HCEC 1CT (cell line): ENCODE measurements at places on chromosomes 4 and X.

DNA sequence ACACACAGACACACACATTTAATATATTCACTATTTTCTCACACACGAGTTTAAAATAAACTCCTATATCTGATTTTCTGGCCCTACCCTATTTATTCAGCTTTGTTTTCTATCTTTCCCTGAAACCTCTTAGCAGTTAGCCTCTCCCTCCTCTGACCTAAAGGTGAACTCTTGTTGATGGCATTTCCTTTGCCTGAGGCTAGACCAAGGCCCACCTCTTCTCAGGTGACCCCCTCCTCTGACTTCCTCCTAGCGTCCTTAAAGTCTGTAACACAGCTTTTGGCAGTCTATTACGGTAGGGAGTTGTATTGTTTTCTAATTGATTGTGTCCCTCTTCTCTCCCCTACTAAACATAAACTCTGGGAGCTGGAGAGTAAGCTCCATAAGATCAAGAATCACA lies 1.7 kb upstream of the SRPX2 start:
- DNase-seq: no peak

- peak; percentile 65 for DNase-seq
Observed at GRCh38 chr4:1872870-1873269, 1.7 kb downstream of the NSD2 start.

GRCh38 chr4:179465131-179465797 lies 2023.0 kb upstream of the AGA start:
- no peak for DNase-seq

DNA sequence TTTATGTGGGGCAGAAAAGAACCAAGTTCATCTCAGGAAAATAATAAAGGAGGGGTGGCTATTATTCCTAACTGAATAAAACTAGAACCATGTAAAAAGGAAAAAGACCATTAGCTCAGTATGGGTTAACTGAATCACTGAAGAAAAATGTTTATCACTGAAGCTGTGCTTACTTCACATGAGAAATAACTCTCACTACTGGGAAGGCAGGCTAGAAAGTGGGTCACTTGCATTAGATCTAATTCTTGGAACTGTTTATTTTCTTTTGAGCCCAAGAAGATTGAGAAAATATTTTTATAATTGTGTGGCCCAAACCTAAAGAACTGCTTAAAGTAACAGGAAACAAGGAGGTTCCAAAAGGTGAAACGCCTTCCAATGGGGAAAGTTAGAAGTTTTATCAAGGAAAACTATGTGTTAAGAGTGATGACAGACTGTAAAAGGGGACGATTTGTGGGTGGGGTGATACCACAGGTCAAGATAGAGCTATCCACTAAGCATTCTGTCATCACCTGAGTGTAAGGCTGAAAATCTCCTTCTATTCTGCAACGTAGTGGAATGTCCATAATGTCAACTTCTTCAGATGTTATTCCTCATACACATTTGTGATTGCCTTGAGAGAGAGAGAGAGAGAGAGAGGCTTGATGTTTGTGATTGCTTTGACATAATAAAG lies 1083.5 kb downstream of the PCDH7 start:
- no peak for DNase-seq

DNA sequence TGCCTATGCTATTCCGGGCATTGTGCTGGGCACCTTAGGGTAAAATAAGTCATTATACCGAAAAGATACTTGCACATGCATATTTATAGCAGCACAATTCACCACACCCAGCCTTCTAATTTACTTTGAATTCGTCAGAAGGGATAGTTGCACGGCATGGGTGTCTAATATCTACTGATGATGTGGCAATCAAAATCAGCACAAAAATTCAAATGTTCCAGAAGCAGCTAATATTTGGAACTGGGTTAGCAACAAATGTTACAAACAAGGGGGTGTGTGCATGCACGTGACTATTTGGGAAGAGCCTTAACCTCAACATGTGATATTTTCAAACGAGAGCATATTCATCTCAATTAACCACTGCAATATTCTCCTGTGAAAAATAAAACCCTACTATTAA lies 79.7 kb upstream of the PRSS48 start:
- DNase-seq: no peak

DNA sequence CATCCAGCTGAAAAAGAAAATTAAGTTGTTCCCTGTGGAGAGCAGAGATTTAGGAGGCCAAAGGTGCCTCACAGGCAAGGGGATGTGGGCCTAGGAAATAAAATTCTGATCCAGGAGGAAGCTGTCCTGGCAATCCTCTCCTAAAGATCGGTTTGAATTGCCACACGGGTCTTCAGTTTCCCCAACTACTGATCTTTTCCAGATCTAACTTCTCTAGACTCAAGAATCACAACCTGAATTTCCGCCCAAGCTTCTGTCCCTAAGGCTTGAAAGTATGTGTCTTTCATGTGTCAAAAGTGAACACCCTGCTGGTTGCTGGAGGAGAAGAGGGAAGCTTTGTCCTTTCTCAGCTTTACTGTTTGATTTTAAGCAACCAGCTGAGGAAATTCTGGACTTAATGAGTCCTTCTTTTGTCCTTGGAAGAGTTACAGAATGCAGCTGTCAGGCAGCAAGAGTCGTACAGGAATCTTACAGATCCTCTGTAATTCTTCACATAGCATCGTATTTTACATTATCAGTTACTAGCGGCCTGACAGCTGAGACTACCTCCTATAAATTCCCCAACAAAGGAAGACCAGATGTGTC lies 93.8 kb downstream of the INPP4B start:
- no peak for DNase-seq

DNA sequence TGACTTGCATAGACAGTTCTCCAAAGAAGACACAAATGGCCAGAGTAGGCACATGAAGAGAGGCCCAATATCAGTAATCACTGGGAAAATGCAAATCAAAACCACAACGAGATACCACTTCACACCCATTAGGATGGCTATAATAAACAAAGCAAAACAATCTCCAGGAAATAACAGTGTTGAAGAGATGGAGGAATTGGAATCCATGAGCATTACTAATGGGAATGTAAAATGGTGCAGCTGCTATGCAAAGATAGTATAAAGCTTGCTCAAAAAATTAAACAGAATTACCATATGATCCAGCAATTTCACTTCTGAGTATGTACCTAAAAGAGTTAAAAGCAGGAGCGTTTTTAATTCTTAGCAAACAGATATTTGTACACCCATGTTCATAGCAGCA lies 17.0 kb upstream of the TMEM33 start:
- DNase-seq: no peak

- no peak for DNase-seq
Observed at GRCh38 chrX:19030805-19031204, 46.9 kb upstream of the PHKA2 start.
